ENCODE measurements at places on chromosomes 1 and 21.

DNA sequence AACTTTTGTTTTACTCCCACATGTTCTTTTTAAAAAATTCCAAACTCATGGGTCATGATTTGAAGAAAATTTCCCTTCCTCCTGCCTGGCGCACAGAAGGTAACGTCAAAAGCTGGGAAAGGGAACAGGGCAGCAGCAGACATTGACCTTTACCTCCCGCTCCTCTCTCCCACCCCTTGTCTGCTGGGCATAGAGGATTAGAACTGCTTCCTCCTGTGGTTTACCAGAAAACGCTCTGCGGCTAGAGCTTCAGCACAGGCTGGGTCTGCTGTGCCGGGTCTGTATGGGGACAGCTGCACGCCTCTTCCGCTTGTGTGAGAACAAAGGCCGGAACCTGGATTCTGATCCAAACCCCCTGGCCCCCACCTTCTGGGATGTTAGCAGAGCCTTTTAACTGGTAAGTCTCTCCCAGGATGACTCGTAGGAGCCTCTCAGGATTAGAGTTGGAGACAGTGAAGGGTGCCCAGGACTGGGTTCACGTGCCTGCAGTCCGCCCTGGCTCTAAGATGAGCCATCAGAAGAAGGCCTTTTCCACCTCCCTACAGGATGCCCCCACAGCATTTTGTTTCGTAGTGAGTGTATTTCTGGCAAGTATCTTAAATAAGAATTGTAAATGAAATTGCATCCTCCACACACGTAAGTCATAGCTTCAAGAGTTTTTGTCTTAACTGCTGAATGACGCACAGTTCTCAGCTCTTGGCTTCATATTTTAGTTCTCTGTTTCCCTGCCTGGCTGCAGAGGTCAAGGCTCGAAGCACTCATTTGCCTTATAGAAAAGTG is 5.2 kb downstream of the H6PD start:
- DNase-seq: peak; percentile 68

DNA sequence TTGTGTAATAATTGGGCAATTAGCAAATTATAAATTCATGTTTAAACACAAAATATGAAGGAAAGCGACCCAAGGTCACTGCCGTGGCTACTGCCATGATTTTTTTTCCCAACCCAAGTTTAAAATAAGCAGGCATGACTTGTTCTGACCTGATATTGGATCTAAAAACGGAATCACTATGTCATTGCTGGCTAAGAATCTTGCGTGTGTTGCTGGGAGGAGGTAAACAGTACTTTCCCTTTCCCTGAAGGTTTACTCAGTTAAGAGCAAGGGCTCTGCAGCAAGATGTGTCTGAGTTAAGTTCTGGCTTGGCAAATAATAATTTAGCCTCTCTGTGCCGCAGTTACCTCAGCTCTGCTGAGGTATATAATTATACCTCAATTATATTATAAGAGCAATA is 125.7 kb upstream of the L1TD1 start:
- DNase-seq: no peak

DNA sequence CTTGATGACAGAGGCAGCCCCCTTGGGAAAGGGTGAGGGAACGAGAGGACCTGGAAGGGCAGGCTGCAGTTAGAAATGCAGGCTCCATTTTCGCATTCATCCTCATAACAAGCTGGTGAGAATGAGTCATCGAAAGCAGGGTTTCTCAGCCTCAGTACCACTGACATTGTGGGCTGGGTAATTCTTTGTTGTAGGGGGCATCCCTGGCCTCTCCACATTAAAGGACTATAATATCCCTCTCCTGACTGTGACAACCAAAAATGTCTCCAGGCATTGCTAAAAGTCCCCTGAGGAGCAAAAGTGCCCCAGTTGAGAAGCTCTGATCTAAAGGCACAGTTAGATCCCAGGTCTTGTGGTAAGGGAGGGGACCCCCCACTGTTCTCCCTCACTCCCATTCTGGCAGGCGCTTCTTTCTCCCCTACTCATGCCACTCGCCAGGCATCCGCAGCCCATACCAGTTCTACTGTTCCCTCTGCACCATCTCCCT is 20.4 kb downstream of the KCNN3 start:
- no peak for DNase-seq

GRCh38 chr1:121414905-121415304 is 230.1 kb downstream of the SRGAP2C start:
- DNase-seq: no peak

DNA sequence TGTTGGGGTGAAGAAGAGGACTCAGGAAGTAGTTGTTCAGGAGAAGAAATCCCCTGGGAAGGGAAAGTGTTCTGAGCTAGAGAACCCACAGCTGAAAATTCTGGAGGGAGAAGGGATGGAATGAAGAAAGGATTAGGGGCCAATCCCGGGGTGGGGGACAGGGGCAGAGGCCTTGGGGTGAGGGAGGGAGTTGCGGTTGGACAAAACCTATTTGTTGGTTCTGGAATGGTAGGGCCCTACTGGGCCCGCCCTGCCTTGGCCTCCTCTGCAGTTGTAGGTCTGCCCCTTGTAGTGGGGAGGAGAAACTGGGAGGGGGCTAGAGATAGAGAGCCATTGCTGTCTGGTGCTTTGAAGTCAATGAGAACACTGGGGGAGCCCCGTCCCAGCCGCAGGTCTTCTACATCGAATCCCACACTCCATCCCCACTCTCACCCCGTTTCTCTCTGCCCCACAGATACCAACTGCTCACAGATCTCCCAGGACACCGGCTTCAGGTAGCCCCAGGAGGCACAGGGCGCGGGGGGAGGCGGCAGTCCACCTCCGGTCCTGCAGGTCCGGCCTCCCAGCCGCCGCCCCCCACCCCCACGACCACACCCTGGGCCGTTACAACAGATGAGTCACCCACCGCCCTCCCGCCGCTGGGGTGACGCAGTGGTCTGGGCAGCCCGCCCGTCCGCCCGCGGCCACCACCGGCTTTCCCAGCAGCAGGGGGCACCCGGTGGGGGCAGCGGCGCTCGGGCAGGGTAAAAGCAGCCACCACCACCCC is 1.1 kb downstream of the TAGLN2 start:
- DNase-seq: peak; percentile 85

- no peak for DNase-seq
Observed at GRCh38 chr1:19921310-19921709, 2.1 kb downstream of the PLA2G2E start.

DNA sequence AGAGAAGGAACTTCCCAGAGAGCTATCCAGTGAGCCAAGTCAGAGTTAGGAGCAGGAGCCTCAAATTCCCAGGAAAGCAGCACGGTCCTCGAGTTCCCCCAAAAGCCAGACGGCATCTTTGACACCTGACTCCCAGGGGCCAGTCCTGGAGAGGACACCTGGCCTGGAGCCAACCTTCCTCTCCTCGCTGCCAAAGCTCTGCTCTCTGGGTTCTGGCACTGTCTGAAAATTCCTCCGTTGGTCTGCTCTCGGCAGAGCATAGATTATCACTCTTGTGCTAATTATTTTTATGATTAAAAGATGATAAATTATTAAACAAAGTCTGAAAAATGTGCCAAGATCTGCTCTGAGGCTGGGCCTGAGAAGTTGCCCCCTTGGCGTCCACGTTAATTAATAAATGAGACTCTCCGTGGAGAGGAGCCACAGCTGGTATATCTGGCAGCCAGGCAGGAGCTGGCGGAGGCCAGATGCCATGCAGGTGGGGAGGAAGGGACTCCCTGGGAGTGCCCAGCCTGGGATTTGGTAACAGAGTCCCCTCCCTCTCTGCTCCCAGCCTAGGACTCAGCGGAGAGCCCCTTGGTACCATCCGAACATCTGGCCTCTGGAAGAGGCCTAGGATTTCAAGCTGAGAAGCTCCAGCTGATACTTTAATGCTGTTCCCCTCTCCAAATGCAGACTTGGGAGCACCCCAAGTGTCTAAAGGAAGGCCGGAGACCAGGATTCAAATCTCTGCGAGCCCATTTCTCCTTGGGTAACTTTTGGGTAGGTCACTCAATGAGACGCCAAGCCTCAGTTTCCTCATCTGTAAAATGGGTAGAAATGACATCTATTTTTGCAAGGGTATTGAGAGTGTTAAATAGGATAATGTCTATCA is 163.7 kb upstream of the POU3F1 start:
- DNase-seq: no peak

- DNase-seq: no peak
Observed at GRCh38 chr1:232307296-232308017, 322.5 kb downstream of the SIPA1L2 start.

GRCh38 chr1:99457381-99458165 is 188.3 kb upstream of the PALMD start:
- DNase-seq: no peak

DNA sequence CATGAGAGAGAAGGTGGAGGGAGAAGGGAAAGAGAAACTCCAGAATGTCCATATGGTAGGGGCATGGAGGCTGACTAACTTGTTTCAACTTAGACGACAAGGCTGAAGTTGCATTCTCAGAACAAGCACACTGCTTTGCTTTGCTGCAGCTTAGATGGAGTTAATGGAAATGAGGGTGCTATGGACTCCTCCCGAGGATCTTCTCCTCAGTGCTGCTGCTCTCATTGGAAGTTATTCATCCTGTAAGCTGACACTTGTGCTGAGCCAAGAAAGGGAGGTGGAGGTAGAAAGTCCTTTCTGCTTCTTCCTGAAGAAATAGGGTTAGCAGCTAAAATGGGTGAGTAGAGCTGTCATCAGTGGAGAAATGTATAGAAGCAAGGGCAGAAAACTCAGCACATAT is 215.3 kb downstream of the SEC16B start:
- no peak for DNase-seq

DNA sequence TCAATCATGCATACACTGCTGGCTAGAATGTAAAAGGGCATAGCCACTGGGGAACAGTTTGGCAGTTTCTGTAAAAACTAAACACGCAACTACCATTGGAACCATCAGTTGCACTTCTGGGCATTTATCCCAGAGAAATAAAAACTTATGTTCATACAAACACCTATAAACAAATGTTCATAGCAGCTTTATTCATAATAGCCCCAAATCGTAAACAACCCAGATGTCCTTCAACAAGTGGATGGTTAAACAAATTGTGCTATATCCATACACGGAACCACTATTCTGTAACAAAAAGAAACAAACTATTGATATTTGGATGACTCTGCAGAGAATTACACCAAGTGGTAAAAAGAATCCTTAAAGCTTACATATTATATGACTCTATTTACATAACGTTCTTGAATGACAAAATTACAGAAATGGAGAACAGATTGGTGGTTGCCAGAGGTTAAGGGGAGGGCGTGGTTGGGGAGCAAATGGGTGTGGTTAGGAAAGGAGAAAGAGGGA is 22.8 kb downstream of the LACTBL1 start:
- no peak for DNase-seq

Measured in CD14-positive monocyte (primary cell).